MM.1S (cell line): ENCODE measurements at places on chromosomes 11 and 22.
A peak's percentile ranks its signal among the peaks of the same experiment; 100 is the strongest.

DNA sequence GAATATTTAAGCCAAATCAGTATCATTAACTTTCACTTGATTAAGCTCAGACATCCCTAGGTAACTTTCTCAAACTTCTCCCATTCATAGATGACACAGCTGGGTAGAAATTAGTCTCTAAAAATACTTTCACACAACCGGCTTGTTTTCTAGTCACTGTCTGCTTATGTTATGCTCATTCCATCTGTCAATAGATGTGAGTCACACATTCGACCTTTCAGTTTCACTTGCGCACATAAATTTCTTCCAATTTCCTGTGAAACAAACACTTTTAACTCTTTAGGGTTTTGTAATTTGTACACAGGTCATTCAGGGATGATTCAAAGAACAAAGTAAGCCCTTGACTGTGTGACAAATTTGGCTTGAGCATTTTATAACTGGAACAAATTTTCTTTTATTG lies 723.0 kb downstream of the KCNA4 start:
- peak; percentile 84 for DNase-seq
- H3K27ac ChIP-seq = no peak overlapping the region
- no peaks in the 10 kb centered on the region for H3K36me3 ChIP-seq
- no peak overlapping the region for H3K4me3 ChIP-seq
- peaks cover 12% of the 10 kb centered on the region for H3K4me1 ChIP-seq
- peaks cover 5% of the 10 kb centered on the region; the same call in 1 of the 2 replicates for H3K27me3 ChIP-seq

DNA sequence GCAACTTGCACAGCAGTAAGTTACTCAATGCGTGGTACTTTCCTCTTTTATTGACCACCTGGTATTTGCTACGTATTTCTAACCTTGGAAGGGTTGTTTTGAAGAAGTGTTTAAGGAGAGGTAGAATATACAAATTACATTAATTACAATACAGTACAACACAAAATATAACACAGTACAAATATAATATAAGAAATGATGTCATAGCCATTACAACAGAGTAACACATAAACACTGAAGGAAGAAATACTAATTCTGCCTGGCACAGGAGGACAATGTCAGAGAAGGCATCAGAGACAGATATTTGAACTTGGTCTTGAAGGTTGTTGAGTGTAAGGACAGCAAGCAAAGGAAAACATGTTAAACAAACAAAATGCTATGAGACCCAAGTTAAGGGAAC lies 25.6 kb downstream of the PAK1 start:
- DNase-seq = no peak
- H3K27me3 ChIP-seq = no peaks in the 10 kb centered on the region
- no peak overlapping the region for H3K4me3 ChIP-seq

GRCh38 chr11:45459491-45459890 lies 173.3 kb upstream of the SYT13 start:
- H3K27ac ChIP-seq = no peak overlapping the region
- H3K4me3 ChIP-seq = no peak overlapping the region
- DNase-seq = no peak
- H3K27me3 ChIP-seq = no peaks in the 10 kb centered on the region
- no peaks in the 10 kb centered on the region for H3K36me3 ChIP-seq

DNA sequence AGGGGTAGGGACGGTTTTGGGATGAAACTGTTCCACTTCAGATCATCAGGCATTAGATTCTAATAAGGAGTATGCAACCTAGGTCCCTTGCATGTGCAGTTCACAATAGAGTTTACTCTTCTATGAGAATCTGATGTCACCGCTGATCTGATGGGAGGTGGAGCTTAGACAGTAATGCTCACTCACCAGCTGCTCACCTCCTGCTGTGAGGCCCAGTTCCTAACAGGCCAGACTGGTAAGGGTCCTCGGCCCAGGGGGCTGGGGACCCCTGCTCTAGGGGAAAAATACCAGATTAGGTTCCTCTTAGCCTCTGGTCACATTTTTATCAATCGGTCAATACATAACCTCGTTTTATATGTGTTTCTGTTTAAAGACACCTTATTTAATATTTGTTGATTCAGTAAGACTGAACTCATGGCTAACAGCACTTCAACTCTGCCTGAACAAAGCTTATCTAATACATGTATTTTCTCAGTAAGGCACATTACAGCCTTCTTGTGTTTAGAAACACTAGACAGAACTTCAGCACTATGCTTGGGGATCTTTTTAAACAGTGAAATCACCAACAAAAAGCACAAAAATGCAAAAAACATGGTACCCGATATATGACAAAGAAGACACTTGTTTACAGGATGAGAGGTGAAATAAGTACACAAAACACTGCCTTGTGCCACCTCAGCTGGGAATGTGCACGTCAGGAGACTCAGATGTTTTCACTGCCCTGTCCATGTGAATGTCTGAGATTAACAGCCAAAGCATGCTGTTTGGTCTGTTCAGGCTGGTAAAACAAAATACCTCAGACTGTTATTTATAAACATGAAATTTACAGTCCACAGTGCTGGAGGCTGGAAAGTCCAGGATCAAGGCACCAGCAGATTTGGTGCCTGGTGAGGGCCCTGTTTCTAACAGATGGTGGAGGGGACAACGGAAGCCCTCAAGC lies 107.5 kb downstream of the USP35 start:
- no peak overlapping the region for H3K4me3 ChIP-seq
- no peaks in the 10 kb centered on the region for H3K4me1 ChIP-seq
- H3K27me3 ChIP-seq = no peaks in the 10 kb centered on the region
- H3K36me3 ChIP-seq = no peaks in the 10 kb centered on the region

- H3K27me3 ChIP-seq = no peaks in the 10 kb centered on the region
- no peak overlapping the region for H3K27ac ChIP-seq
- no peaks in the 10 kb centered on the region for H3K36me3 ChIP-seq
- H3K4me3 ChIP-seq = no peak overlapping the region
- peaks cover 6% of the 10 kb centered on the region for H3K4me1 ChIP-seq
Measured at GRCh38 chr11:64314805-64315561, 2.4 kb downstream of the TRMT112 start.

GRCh38 chr22:37623075-37624016 lies 14.7 kb downstream of the GGA1 start:
- H3K36me3 ChIP-seq = no peaks in the 10 kb centered on the region
- no peaks in the 10 kb centered on the region for H3K27me3 ChIP-seq

DNA sequence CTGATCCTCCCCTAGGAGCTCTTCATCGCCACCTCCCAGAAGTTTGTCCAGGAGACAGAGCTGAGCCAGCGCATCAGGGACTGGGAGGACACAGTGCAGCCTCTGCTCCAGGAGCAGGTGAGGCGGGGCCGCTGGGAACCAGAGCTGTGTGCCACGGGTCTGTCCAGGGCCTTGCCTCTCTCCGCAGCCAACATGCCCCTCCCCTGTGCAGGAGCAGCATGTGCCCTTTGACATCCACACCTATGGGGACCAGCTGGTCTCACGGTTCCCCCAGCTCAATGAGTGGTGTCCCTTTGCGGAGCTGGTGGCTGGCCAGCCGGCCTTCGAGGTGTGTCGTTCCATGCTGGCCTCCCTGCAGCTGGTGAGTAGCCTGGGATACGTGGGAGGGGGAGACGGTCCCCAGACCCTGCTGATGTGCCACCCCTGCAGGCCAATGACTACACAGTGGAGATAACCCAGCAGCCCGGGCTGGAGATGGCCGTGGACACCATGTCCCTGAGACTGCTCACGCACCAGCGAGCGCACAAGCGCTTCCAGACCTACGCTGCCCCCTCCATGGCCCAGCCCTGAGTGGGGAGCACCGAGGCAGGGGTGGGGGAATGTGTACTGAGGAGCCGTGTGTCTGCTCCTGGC lies 2.5 kb downstream of the SCO2 start:
- H3K27me3 ChIP-seq = no peaks in the 10 kb centered on the region
- H3K4me3 ChIP-seq = no peak overlapping the region
- no peak overlapping the region for H3K27ac ChIP-seq
- no peaks in the 10 kb centered on the region for H3K36me3 ChIP-seq
- no peak for DNase-seq
- H3K4me1 ChIP-seq = peaks cover 18% of the 10 kb centered on the region

DNA sequence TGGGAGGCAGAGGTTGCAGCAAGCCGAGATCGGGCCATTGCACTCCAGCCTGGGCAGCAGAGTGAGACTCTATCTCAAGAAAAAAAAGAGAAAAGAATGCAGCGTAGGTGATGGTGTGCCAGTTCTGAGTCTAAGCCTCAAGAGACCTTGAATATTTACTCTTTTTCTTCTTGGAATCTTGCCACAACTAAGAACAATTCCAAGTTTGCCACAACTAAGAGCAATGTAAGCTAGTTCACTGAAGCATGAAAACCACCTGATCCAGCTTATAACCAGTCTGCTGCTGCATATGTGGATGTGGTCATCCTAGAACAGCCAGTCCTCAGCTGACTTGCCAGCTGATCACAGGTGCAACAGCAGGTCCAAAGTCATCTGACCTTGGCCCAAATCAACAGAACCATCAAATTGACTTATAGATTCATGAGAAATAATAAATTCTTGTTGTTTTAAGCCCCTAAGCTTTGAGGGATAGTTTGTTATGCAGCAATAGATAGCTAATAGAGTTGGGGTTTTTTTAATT lies 25.4 kb upstream of the SEZ6L start:
- no peaks in the 10 kb centered on the region for H3K4me1 ChIP-seq
- H3K27me3 ChIP-seq = peaks cover 69% of the 10 kb centered on the region
- no peak overlapping the region for H3K27ac ChIP-seq
- H3K4me3 ChIP-seq = no peak overlapping the region
- no peaks in the 10 kb centered on the region for H3K36me3 ChIP-seq
- DNase-seq = no peak

DNA sequence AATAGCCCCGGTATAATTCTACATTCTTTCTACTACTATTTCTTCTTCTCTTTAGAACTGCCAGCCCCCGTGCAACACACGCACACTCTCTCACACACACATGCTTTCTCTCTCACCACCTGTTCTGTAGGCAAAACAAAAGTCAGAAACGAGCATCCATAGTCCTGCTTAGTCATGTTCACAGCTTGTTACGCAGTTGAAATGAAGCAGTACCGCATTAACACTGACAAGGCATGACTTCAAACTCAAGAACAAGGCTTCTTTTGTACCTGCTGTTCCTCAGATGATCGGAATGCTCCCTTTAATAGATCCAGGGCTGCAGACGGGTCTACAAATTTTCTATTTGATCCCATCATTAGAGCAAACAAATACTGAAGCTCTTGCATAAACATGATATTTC lies 42.2 kb downstream of the USP28 start:
- no peaks in the 10 kb centered on the region for H3K27me3 ChIP-seq
- no peak overlapping the region for H3K4me3 ChIP-seq

DNA sequence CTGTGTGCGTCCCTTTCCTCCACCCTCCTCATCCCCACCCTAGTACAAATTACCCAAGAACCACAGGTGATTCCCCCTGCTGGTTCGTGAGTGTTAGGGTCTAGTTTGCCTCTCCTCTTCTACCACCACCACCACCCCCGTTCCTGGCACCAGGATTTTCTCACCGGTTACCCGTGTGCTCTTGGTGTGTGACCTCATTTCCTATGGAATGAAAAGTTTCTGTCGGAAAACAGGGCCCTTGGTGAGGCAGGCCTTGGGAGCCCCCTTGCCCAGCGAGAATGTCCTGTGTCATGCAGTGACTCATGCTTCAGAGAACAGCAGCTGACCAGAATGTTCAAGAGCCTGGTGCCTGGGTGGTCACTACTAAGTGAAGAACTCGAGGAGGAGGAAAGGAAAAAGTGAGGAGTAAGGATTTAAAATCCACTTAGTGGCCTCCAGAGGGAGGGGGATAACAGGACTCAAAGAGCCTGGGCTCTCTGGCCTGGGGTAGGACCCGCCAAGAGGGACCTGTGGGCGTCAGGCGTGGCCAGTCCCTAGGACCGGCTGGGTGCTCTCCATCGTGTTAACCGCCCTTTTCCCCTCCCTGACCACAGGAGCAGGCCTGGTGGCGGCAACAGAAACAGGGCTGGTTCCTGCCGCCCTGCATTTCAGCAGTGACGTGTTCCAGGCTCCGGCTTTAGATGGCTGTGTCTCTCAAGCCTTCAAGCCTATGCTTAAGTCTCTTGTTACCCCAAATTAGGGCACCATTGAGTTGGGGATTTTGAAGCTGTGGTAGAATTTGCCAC lies 30.2 kb downstream of the C22orf31 start:
- H3K4me3 ChIP-seq = no peak overlapping the region
- DNase-seq = no peak
- no peak overlapping the region for H3K27ac ChIP-seq
- H3K36me3 ChIP-seq = no peaks in the 10 kb centered on the region
- H3K27me3 ChIP-seq = no peaks in the 10 kb centered on the region

DNA sequence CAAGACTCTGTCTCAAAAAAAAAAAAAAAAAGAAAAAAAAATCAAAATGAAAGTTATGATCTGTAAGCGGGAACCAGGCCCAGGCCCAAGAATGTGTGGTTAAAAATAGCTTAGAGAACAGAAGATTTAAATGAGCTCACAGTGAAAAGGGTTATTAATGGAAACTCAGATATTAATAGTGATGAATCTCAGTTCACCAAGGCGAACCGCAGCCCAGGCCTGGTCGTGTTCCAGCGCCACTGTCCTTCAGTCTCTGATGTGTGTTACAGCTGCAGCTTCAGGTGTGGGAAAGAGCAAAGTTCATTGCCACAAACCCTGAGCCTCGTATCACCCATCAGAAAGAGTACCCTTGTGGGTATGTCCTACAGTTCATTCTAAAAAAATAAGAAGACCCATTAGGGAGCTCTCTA lies 107.1 kb downstream of the GAB2 start:
- no peaks in the 10 kb centered on the region for H3K36me3 ChIP-seq
- H3K4me3 ChIP-seq = peak overlapping the region; percentile 20; the same call in 1 of the 2 replicates
- DNase-seq = peak; percentile 96
- H3K27me3 ChIP-seq = no peaks in the 10 kb centered on the region
- H3K4me1 ChIP-seq = peaks cover 20% of the 10 kb centered on the region

- H3K27me3 ChIP-seq = no peaks in the 10 kb centered on the region
- H3K4me3 ChIP-seq = no peak overlapping the region
- DNase-seq = no peak
- peaks cover 32% of the 10 kb centered on the region for H3K4me1 ChIP-seq
Measured at GRCh38 chr11:33323421-33323820, 66.2 kb downstream of the HIPK3 start.

GRCh38 chr11:101748572-101749344 lies 165.0 kb upstream of the TRPC6 start:
- H3K4me3 ChIP-seq = no peak overlapping the region
- no peaks in the 10 kb centered on the region for H3K36me3 ChIP-seq
- no peak for DNase-seq
- H3K27me3 ChIP-seq = no peaks in the 10 kb centered on the region
- no peak overlapping the region for H3K27ac ChIP-seq
- H3K4me1 ChIP-seq = no peaks in the 10 kb centered on the region
